ENCODE measurements at places on chromosomes 7 and 10.
A peak's percentile ranks its signal among the peaks of the same experiment; 100 is the strongest.

DNA sequence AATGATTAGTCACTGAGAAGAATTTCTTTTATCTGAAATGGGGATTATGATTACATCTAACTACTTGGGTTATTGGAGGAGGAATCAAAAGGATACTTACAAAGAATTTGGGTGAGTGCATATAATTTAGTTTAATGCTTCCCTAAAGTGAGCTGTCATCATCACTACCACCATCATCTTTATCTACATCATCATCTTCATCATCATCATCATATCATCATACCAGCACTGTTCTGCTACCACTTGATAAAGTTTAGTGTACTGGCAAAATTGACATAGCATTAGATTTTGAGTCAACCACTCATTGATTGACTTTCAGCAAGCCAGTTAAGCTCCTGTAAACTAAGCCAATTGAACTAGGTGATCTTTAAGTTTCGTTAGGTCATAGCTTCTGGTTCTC, 245.6 kb upstream of the DKK1 start:
- DNase-seq: no peak

- DNase-seq: peak; percentile 67
These were observed 182.9 kb downstream of the XPNPEP1 start for GRCh38 chr10:109740436-109740835.

GRCh38 chr10:71504168-71504567, 107.4 kb downstream of the CDH23 start:
- no peak for DNase-seq

- DNase-seq: no peak
These were observed 13.2 kb downstream of the HYCC1 start for GRCh38 chr7:23000597-23001360.

GRCh38 chr7:77310982-77311381, 105.2 kb downstream of the GSAP start:
- DNase-seq: no peak
